ENCODE measurements at places on chromosomes 6 and 20. TPM values are rescaled to one million over a fixed set of nuclear protein-coding genes. Genes with fewer than 3 reads are reported as not detected.

DNA sequence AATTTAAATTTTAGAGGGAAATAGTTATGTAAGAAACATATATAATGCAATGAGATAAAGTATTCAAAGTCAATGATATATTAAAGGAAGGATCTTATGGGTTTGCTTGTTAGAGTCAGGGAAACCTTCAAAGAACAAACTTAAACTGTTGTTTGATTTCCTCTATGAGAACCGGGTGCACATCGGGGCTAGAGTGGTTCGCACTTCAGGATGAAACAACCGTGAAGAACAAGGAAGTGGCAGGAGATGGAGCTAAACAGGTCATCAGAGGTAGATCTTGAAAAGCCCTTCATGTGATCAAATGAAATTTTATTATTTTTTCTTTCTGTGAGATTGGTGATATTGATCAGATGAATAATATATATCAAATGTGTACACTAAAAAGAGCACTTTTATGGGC, 951.9 kb upstream of the FLRT3 start:
- H3K4me1 ChIP-seq: no peaks in the 10 kb centered on the region
- no peaks in the 10 kb centered on the region for H3K36me3 ChIP-seq
- H3K27me3 ChIP-seq: no peaks in the 10 kb centered on the region
- H3K4me3 ChIP-seq: no peak overlapping the region

DNA sequence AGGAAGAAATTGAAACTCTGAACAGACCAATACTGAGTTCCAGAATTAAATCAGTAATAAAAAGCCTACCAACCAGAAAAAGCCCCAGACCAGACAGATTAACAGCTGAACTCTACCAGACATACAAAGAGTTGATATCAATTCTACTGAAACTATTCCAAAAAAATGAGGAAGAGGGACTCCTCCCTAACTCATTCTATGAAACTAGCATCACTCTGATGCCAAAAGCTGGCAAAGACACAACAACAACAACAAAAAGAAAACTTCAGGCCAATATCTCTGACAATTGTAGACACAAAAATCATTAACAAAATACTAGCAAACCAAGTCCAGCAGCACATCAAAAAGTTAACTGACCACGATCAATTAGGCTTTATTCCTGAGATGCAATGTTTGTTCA, 246.0 kb upstream of the RUNX2 start:
- no peaks in the 10 kb centered on the region for H3K4me1 ChIP-seq
- no peak overlapping the region for H3K4me3 ChIP-seq
- no peak overlapping the region for H3K27ac ChIP-seq
- H3K36me3 ChIP-seq: no peaks in the 10 kb centered on the region
- DNase-seq: no peak

GRCh38 chr6:37283671-37284151, 25.8 kb upstream of the TMEM217 start:
- no peak overlapping the region for H3K27ac ChIP-seq
- H3K27me3 ChIP-seq: no peaks in the 10 kb centered on the region
- no peaks in the 10 kb centered on the region for H3K4me1 ChIP-seq
- DNase-seq: no peak
- peaks cover 7% of the 10 kb centered on the region for H3K36me3 ChIP-seq

The TREML1 gene
- total RNA-seq: not detected

The ECT2L gene
- total RNA-seq: not detected

The ADGRG6 gene
- 17.9 TPM for total RNA-seq

The ALDH8A1 gene
- 0.64 TPM for total RNA-seq

Measured in colonic mucosa (tissue), 4 donors.